ENCODE measurements at places on chromosomes 4 and X.
A peak's percentile ranks its signal among the peaks of the same experiment; 100 is the strongest.

GRCh38 chr4:42371305-42372252, 25.7 kb upstream of the SHISA3 start:
- DNase-seq = no peak

- no peak for DNase-seq
Measured at GRCh38 chrX:53223068-53223693, 1.8 kb downstream of the KDM5C start.

DNA sequence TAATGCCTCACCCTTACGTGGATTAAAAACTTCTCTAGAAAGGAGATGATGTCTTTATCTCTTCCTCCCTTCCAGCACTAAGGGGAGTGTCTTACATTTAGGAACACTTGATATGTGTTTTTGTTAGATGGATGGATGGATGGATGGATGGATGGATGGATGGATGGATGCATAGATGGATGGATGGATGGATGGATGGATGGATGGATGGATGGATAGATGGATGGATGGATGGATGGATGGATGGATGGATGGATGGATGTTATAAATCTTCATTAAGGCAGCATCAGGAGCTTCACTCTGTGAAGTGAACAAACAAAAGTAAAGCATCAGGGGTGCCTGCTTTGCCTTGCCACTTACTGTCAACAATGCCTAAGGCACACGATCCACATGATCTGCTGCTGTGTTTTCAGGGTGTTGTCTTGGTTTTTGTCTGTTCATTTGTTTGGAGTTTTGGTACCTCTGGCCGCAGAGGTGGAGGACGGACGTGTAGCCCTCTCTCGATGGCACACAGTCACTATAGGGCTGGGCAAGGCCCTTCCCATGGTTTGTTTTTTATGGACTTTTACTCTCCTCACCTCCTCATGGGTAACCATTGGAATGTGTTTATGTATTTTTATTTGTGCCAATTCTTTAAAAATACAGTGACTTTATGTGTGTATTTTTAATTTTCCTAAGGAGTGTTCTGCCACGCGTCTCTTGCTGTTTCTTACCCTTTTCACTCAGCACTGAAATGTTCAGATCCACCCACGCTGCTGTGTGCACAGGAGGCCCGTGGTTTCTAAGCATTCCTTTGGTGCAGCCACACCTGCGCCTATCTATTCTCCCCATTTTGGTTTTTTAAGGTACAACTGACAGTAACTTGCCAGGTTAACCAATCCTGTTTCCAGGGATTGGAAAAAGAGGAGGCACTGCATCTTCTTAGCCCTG, 91.8 kb upstream of the ENPP6 start:
- no peak for DNase-seq

DNA sequence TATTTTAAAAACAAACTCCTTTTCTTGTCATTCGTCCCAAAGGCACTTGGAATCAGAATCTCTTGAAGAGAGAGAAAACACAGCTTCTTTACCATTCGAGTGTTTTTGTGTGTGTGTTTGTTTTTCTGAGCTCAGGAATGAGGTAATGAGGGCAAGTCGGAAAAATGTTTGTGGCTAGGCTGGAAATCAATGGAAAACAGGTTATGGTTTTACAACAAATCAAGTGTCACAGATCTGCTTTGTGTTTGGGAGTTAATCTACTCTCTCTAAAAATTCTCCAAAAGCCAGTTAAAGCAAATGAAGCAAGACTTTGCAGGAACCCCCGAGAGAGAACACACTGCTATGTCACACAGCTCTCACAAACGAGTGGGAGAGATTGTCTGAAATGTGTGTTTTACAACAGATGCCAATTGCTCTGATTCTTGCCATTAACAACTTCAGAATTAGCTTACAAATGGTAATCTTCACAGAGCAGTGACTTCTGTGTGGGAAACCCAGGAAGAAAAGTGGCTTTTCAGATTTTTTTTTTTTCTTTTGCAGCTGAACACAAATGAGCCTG, 264.1 kb downstream of the CBLL2 start:
- no peak for DNase-seq

- no peak for DNase-seq
Measured at GRCh38 chr4:127648061-127648460, 15.3 kb downstream of the INTU start.

DNA sequence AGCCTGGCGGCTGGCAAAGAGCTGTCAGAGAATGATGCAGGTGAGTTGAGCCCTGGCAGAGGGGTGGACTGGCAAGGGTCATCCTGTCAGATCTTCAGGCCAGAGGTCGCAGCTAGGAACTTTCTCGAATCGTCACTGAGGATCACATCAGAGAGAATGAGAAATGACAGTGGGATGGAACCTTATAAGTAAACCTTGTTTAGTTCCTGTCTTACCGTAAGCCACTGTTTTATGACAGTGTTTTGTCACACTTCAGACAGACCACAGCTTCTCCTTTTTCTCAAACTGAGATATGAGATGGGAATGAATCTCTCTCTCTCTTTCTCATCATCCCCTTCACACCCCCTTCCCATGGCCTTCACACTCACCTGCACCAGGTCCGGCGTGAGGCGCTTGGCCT, 9.3 kb downstream of the DIPK2B start:
- DNase-seq = no peak

- DNase-seq = no peak
Measured at GRCh38 chr4:110154582-110154981, 43.8 kb downstream of the ELOVL6 start.

GRCh38 chr4:69025191-69025998, 70.9 kb upstream of the UGT2B7 start:
- DNase-seq = no peak

- no peak for DNase-seq
Measured at GRCh38 chrX:100673397-100673953, 29.5 kb downstream of the SRPX2 start.

DNA sequence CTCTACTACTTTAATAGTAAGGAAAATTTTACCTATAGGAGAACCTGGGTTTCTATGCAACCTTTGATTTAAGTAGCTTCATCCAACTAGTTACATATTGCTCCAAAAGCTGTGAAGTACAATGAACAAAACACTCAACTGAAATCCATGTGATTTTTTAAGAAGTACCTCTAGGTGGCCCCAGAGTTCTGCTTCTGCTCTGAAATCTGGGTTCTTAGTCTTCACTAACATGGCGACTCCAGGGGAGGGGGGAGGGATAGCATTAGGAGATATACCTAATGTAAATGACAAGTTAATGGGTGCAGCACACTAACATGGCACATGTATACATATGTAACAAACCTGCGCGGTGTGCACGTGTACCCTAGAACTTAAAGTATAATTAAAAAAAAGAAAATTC, 73.4 kb upstream of the MAGEB2 start:
- DNase-seq = no peak

DNA sequence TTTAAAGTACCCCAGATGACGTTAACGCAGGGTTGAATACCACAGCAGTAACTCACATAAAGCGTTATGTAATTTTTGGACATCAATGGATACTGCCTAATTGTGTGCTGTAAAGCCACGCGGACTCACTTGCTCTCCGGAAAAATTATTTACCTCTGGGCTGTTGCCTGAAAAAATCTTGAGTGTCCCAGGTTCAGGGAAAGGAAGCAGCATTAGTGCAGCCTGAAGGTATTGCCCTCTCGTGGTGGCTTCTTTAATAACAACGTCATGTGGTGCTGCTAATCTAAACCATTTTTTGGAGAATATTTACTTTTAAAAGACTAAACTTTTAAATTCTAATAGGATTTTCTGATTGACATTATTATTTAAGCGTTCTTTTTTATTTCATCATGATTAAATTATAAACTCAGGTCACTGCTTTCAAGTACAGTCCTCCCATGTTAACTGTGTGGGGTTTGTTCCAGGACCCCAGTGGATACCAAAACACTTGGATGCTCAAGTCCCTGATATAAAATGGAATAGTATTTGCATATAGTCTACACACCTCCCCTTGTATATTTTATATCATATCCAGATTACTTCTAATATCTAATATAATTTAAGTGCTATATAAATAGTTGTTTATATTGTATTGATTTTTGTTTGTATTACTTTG, 384.8 kb downstream of the FAM133A start:
- DNase-seq = no peak

GRCh38 chr4:186808630-186809018, 85.0 kb upstream of the FAT1 start:
- DNase-seq = no peak

DNA sequence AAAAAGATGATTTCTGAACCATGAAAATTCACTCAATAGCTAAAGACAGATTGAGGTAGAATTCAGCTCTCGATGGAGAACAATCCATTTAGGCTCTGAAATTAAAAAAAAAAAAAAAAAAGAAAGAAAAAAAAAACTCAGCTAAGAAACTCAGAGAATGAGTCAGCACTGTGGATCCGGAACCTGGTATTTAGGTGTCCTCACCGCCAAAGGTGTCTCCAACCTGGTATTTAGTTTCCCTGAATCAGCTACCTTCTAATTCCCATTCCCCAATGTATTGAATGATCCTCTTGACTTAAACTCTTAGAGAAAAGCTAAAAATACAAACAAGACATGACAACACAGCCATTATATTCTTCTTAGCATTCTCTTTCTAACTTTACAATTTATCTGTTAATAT, 150.3 kb upstream of the RASGEF1B start:
- no peak for DNase-seq

DNA sequence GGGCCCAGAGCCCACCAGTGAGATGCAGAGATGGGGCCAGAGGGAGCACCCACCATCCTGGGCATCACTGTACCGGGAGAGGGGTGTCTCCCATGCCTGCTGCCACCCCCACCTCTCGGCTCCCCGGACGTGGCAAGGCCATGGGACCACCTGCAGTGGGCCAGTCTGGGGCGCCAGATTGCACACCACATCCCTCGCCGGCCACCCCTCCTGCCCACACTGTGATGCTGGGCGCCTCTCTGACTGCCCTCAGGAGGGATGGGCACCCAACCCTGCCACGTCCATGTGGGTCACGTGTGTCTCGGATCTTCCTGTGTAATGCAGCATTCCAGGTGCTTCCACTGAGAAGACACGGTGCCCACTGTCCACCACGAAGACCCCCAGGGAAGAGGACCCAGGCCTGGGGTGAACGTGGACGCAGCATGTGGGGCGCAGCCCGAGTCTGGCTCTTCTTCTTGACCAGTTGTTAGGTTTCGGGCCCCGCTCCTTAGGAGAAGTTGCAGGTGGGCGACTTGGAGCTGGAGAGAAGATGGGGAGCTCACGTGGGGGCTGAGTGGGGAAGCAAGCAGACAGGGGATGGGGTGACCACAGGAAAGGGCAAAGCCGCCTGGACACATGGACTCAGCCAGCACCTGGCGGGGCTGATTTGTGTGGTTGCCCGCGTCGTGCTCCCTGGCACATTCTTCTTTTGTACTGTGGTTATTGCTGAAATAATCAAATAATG, 47.7 kb downstream of the ZFYVE28 start:
- no peak for DNase-seq

GRCh38 chr4:150952167-150952845, 62.8 kb downstream of the LRBA start:
- no peak for DNase-seq

DNA sequence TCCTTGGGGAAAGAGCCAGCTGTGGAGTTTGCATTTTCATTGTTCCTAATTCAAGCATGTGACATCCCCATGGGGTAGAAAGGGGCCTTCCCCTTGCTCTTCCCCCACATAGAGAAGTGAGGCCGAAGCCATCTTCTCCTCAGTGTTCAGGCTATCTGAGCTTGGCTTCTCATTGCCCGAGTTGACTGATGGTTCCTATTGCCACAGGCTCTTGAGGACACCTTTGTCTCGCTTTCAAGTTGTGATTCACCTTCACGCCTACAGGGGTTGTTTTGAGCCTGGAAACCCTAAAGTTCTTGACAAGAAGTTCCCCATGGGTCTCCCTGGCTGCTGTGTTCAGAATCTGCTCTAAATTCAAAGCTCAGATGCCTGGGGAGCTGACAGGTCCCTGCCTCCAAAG, 25.0 kb downstream of the CCNQ start:
- no peak for DNase-seq

- no peak for DNase-seq
Measured at GRCh38 chr4:116599859-116600258, 485.5 kb downstream of the TRAM1L1 start.

GRCh38 chr4:76192236-76192635, 21.4 kb downstream of the SCARB2 start:
- DNase-seq = no peak

GRCh38 chrX:27555514-27555913, 34.6 kb upstream of the DCAF8L2 start:
- DNase-seq = no peak

DNA sequence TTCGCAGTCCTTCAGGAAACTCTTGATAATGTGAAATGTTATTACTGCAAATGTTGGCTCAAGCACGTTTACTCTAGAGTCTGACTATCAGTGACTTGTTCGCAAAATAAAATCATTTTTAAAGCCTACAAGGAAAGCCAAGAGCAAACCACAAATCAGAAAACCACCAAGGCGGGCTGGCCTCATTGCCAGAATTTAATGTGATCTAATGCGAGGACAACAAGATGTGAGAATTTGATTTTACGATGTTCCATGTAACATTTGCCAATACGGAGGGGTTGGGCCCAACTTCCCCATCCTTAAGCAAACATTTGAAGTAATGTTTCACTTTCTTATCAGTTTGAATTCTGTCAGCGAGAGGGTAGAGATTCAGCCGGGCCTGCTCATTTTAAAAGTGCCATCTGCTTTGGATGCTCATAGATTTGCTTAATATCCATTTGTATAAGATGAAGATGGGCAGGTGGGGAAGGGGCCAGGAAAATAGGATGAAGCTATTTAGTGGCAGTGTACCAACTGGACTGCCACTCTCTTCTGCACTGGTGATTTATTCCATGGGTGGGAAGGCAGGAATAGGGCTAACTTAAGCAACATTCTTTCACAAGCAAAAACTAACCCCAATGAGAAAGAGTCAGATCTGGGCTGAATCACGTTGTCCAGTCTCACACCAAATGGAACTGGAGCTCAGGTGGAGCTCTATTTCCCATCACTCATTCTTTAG, 225.3 kb downstream of the ANAPC10 start:
- DNase-seq = no peak

DNA sequence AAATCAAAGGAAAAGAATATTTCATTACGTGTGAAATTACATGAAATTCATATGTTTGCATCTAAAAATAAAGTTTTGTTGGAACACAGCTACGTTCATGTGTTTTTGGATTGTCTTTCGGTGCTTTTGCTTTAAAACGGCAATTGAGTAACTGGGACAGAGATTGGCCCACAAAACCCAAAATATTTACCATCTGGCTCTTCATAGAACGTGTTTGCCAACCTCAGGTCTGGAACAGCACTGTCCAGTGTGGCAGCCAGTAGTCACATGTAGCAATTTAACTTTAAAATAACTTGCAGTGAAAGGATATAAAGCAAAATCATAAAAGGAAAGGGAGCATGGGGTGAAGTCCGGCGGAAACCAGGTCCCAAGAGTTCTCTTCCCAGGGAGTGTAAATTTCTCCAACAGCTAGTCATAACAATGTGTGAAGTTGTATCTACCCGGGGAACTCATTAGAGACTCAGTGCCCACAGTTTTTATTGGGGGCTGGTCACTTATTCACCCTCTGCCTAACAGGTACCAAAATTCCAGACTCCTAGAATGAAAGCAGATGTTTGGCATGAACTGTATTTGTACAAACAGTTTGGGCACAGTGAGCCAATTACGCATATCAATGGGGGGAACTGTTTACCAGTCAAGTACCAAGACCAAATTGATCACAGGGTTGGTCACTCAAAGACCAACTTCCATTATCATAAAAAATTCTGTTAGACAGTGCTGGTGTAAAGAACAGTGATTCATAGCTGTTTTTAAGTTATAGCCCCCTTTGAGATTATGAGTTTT, 10.3 kb downstream of the OCIAD1 start:
- no peak for DNase-seq

- peak; percentile 14 for DNase-seq
Measured at GRCh38 chr4:17066972-17067371, 168.5 kb upstream of the LDB2 start.

Measured in ascending aorta (tissue), 2 donors.